ENCODE measurements at places on chromosomes 5 and 9.

DNA sequence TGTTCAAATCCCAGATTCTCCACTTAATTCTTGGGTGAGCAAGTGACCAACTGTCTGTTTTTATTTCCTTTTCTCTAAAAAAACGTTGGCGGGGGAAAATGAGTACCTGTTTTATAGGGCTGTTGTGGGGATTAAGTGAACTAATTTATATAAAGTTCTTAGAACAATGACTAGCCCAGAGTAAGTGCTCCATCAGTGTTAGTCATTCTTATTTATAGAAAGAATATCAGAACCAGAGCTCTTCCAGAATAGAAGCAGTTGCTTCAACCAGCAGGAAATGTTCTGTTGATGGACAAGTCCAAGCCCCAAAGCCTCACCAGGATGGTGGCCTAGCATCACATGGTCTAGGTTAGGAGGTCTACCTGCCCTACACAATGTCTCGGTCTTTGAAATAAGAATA lies 379.2 kb downstream of the ACTL7B start:
- no peak for DNase-seq

DNA sequence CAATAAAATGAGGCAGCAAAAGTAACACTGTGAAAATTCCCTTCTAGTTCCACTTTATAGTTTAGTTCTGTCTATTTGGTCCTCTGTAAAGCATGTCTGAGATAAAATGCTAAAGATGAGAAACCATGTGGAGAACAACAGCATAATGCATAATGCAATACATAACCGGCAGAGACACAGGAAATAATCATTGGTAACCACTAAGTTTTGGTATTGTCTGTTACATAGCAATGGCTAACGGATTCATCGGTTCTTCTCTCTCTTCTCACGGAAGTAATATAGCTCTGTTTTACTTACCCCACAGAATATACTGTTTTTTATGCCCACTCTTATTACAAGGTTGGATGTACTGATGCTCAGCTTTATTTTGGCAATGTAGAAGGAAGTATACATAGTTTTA lies 158.9 kb downstream of the FAM174A start:
- DNase-seq: no peak

DNA sequence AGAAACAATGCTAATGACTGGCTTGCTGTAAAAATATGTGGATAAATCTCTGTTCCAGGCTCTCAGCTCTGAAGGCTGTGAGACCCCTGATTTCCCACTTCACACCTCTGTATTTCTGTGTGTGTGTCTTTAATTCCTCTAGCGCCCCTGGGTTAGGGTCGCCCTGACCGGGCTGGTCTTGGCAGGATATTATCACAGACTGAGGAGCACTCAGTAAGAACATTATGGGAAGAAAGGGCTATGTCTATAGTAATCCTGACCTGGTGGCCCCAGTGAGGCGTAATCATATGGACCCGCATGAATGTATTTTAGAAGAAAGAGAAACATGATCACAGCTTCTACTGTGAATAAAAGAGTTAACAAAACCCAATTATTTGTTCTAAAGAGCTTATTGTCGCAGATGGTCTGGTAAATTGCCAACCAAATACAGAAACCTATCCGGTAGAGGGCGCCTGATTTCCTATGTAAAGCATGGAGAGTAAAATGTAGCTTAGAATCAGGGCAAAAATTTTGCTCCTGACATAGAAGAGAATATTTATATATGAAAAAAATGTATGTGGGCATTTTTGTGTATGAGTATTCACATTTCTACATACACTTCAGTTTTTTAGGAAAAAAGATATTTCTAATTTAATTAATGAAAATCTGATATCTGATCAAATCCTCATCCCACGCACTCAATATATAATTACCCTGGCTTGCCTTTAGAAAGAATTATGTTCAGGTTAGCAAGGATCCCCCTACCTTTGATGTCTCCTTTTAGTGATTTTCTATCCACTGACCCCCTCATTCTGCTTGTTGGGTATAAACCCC lies 5.8 kb upstream of the IFNA1 start:
- DNase-seq: no peak

DNA sequence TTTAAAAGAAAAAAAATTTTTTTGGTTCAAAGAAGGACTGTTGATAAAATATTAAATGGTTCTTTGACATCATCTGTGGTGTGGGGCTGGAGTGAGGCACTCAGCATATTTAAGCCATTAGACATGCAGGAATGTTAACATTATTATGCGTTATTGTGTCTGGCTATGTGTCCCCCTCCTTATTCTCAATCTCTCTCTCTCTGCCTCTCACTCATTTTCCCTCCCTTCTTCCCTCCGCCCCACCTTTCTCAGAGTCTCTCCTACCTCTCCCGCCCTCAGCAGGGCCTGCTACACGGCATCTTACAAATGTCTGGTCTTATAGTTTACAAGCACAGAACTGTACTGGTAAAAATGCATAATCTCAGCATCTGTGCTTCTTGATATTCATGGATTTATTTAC lies 287.8 kb upstream of the TMEM161B start:
- DNase-seq: no peak

DNA sequence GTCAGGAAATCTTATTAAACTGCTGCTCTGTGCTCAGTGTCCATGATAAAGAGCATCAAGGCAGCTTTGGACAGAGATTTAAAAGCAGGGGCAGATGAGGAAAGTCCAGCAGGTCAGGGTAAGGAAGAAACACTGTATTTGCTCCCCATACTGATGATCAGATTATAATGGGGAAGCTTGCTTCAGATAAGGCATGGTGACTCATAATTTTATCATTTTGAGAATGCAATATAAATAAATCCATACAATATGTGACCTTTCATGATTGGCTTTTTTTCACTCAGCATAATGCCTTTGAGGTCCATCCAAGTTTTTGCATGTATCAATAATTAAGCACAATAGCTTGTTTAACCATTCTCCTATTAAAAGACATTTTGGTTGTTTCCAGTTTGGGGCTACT lies 48.1 kb upstream of the LHFPL2 start:
- DNase-seq: no peak

- no peak for DNase-seq
Observed at GRCh38 chr9:91775708-91776028, 174.4 kb downstream of the ROR2 start.

- no peak for DNase-seq
Observed at GRCh38 chr9:128523199-128523925, 18.8 kb downstream of the GLE1 start.

GRCh38 chr5:133408322-133408721 lies 204.0 kb downstream of the FSTL4 start:
- DNase-seq: no peak

- no peak for DNase-seq
Observed at GRCh38 chr5:67208403-67208802, 11.8 kb upstream of the CD180 start.

- DNase-seq: no peak
Observed at GRCh38 chr9:105662184-105663104, at the start of gene TAL2. Gene TAL2, plus strand, starts transcription at chr9:105662457. Its CDS starts 40 bp downstream, at chr9:105662497.

DNA sequence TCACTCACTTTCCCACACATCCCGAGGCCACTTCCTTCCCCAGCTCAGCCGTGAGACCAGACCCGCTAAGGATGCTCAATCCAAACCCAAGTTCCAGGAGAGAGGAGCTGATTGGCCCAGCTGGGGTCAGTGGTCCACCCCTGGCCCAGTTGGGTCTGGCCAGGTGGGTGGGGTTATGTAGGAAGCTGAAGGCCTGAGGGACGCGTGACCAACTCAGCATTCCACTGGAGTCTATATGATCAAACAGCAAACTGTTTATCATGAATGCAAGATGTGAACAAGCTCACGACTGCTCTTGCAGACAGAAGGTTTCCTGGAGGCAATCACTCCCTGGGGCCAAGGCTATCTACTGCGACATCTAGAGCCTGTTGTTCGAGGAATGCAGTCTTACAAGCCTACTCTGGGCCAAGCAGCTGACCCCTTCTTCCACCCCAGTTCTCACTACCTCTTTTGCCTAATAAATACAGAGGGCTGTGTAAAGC lies 4.9 kb upstream of the RAPGEF1 start:
- no peak for DNase-seq

GRCh38 chr5:10567781-10568321 lies 4.0 kb downstream of the ANKRD33B start:
- no peak for DNase-seq

DNA sequence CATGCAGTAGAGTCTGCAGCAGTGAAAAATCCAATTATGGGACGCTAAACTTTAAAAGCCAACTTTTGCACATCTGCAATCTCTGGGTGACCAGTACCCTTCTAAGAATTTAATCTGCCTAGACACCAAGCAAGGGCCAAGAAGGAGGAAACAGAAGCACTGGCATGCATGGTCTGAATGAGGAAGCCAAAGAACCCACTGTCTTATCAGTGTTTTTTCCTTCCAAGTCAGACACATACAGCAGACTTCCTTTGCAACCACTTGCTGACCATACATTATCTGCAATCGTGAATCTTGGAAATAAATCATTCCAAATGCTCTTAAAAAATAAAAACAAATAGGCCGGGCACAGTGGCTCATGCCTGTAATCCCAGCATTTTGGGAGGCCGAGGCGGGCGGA lies 65.9 kb downstream of the DEPDC1B start:
- no peak for DNase-seq

- DNase-seq: no peak
Observed at GRCh38 chr5:91690921-91691320, 307.8 kb upstream of the ARRDC3 start.

DNA sequence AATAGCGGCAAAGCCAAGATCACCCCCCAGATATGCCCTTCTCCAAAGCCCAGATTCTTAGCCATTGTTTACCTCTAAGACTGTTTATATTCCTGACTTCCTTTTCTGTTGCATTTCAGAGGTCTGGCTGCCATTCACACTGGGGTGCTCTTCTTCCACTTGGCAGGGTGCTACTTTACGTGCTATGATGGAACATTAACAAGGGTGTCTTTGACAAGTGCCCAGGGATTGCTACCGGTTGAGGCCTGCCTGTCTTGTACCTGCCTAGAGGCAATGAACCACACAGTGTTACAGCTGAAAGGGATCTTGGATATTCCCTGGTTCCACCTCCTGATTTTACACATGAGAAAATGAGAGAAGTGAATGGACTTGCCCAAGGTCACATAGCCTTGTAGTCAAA lies 352.1 kb upstream of the KIF2A start:
- DNase-seq: no peak

- no peak for DNase-seq
Observed at GRCh38 chr5:56282216-56282615, 49.1 kb upstream of the ANKRD55 start.

DNA sequence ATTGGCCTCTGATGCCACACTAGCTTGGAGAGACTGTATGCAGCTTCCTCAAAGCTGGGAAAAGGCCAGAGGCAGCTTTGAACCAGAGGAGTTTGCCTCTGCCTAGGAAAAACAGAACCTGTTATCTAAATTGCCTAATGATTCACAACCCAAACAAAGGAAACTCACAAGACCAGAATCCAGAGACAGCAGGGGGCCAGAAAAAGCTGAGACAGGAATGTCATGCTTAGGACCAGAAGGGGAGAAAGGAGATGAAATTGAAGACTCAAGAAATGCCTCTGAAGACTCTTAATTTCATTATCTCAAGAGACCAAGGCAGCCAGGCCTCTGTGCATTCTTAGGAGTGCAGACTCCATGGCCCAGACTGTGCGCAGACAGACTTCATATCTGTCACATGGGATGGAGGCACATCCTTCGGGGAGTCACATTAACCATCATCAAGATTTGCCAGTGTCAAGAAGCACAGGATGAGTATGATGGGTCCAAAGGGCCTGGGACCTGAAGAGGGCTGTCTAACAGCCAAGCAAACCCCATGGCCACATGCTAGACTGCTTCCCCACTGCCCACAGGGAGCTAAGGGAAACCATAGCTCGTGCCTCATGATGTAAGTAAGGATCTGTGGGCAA lies 57.3 kb downstream of the ARSB start:
- DNase-seq: peak; percentile 14

GRCh38 chr9:93130861-93131481 lies 3.1 kb downstream of the NINJ1 start:
- DNase-seq: no peak

- no peak for DNase-seq
Observed at GRCh38 chr5:24623624-24624023, 21.2 kb downstream of the CDH10 start.

- no peak for DNase-seq
Observed at GRCh38 chr5:113524927-113525326, 11.4 kb downstream of the YTHDC2 start.

DNA sequence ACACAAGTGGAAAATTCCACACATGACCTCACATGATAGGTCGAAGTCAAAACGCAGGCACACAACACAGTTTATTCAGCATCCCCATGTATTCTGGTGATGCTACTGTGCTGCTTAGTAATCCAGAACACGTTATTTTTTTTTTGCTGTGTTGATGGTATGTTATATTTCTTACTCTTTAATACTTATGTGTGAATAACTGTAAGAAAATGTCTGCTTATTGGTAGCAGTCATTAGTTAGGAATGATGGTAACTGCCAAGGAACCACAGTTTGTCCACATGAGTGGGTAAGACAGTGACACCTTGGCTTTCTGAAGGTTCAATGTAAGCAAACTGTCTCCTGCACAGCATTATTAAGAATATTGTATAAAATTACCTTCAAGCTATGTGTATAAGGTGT lies 107.7 kb upstream of the DAPK1 start:
- no peak for DNase-seq

- no peak for DNase-seq
Observed at GRCh38 chr9:120946259-120946658, 19.7 kb upstream of the TRAF1 start.

GRCh38 chr9:38301376-38302106 lies 91.0 kb upstream of the ALDH1B1 start:
- no peak for DNase-seq

DNA sequence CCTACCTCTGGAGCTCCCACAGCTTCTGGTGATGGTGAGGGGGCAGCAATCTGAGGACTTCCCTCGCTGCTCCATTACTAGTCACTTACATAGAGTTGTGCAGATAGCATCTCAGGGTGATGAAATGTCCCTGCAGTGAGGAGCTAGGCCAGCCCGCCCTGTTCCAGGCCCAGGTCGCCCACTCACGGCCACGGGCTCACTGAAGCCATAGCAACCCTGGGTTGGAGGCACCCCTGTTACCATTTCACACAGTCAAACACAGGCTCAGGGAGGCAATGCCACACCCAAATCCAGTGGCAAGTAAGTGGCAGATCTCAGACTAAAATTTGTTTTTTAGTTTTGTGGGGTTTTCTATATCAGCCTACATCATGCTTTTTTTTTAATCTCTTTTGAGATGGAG lies 19.6 kb downstream of the SH2D3C start:
- no peak for DNase-seq

DNA sequence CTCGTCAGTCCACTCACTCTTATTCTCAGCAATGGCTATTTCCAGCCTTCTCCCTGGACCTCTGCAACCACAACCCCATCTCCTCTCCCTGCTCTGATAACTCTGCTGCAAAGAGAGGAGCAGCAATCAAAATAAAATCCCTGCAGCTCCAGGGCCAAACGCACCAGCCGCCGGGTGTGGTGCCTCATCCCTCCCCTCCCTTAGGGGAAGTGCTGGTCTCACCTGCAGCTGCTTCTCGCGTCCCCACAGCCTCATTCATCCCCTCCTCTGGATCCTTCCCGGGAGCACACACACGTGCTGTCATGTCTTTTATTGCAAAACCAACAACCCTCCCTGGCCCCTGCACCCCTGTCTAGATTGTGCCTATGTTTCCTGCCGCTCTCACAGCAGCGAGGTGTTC lies 77.8 kb downstream of the TENT4A start:
- DNase-seq: no peak

Measured in T1000 (cell line).